ENCODE measurements at places on chromosomes 11 and 22.
A peak's percentile ranks its signal among the peaks of the same experiment; 100 is the strongest.

DNA sequence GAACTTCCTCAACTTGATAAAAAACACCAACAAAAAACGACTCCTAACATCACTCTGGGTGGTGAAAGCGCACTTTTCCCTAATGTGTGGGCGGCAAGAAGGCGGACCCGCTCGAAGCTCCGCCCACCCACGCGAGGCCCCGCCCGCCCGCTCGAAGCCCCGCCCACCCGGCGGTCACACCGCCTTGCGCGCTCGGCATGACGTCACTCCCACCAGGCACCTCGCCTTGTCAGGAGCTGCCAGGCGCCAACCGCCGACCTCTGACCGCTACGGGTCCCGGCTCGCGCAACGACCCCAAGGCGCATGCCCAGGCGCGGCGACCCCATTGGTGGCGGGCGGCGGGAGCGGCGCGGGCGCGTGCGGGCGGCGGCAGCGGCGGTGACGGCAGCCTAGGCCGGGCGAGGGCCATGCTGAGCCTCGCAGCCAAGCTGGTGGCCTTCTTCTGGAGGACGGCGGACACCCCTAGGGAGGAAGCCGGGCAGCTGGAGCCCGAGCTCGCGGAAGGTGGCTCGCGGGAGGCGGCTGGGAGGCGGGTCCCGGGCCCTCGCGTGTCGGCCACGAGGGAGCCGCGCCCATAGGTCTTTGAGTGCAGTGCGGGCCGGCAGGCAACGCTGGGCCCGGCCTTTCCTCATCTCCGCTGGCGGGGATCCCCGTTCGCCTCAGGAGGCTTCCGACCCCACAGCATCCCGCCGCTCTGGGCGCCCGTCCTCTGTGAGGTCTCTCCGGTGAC, at the start of gene MOV10L1:
Gene MOV10L1 (plus strand): TSS at position 325 of the 730 bp plus-strand sequence. CDS start 83 bp downstream, at position 408.
- DNase-seq, result peak; percentile 42

GRCh38 chr11:60762851-60763691, 6.4 kb downstream of the MS4A15 start:
- no peak for DNase-seq

- DNase-seq, result no peak
These were observed 62.6 kb upstream of the WNT7B start for GRCh38 chr22:46039535-46039934.

- peak; percentile 27 for DNase-seq
These were observed 21.2 kb downstream of the PLAAT3 start for GRCh38 chr11:63592975-63593395.

GRCh38 chr11:2558397-2558796, 113.6 kb downstream of the KCNQ1 start:
- no peak for DNase-seq

DNA sequence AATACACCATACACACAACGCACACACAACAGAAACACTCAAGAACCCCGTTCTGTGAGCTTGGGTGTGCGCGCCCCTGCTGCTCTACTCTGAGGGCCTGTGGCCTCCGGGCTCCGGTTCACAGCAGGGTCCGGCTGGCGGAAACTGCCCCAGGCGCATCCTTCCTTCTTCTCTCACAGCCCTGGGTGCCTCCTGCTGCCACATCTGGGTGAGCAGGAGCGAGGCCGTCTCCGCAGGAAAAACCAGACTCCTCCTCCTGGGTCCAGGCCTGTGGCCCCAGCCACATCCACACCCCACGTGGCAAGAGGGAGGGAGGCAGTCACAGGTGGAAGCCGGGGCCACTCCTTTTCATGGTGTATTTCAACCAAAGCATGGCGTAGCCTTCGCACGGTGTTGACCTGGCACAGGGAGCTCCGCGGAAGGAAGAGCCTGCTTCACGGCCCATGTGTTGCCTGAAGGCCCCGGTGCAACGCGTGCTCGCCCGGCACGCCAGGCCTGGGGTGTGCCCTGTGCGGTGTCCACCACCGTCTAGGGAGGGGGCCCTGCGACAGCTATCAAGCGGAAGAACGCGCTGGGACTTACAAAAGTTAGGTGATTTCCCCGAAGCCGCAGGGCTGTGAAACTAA, 1502.7 kb downstream of the TBC1D22A start:
- no peak for DNase-seq
